ENCODE measurements at places on chromosomes 13 and 19.

DNA sequence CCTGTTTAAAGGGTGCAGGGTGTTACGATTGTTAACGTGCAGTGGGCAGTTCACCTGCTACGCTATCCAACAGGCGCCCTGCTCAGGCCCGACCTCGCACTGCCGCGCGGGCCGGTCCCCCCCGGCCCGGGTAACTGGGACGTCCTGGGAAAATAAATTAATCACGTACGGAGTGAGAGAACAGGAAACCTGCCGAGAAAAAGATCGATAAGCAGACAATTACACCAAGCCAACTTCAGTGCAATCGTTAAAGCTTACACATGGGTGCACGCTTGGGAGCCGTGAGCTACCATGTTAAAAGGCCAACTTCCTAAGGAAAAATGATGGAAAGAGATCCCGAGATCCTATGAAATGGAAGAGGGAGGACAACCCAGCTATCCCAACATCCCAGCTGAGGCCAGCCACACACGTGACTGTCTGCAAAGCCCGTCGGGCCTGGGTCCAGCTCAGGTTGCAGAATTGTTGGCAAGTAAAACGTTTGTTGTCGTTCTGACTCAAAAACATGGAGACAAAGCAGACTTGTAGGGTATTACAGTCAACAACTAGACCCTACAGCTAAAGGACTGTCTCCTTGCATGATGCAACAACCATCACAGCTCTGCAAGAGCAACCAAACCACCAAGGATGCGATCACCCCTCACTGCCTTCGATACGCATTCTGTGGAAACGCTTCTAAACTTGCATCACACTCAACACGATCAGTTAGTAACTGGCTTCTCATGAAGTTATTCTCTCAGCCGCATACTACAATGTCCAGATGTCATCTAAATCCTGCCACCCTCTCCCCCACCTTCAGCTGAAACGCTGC is 741 bp upstream of the TUBGCP3 start:
- peak; percentile 77 for DNase-seq

DNA sequence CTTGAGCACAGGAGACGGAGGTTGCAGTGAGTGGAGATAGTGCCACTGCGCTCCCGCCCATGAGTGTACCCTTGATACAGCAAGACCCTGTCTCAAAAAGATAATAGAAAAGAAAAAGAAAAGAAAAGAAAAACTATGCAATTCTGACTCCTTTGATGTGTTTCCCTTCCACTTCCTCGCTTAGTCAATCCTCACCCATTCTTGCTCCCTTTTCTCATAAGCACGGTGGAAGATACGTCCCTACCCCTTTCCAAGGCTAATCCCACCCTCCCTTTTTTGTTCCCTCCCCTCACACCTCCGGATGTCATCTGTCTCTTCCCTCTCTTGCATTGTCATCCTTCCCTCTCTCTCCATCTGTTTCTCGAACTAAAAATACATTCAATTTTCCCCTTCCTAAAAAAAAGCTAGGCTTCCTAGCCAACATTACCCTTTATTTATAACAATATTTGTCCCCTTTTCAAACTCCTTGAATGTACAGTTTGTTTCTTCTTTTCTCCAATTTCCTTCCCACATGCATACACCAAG is 40.5 kb upstream of the ITM2B start:
- no peak for DNase-seq

DNA sequence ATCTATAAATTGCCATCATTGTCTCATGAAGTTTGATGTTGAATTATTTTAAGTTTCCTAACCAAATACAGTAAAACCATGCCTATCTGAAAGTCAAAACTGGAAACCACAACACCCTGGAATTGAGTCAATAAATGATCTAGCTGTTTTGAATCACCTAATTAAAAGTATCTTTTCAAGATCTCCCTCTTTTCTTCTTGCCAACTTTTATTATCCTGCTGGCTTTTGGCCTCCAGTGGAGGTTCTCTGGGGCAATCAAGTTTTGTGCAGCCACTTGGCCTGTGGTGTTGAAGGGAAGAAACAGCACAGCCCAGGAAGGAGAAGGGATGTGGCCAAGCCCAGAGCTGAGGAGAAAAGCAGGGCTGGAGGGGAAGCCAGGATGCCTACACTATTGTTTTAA is 255.4 kb downstream of the COG6 start:
- DNase-seq, result no peak

DNA sequence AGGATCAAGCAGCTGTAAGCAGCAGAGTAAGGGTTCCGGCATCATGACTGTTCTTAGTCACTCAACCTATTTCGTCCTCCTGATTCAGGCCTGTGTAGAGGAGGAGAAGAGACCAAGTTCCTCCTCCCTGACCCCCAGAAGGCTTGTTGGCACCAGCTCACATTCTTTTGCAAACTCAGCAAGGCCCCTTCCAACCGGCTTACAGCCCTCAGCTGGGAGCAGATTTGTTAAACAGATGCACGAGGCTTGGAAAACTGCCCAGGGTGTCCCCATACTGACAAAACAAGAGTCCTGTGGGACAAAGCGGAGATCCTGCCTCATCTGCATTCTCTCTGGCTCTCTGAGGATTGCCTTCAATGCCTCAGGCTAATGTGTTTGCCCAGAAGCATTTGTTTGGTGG is 113.2 kb upstream of the SOX21 start:
- DNase-seq, result peak; percentile 37

DNA sequence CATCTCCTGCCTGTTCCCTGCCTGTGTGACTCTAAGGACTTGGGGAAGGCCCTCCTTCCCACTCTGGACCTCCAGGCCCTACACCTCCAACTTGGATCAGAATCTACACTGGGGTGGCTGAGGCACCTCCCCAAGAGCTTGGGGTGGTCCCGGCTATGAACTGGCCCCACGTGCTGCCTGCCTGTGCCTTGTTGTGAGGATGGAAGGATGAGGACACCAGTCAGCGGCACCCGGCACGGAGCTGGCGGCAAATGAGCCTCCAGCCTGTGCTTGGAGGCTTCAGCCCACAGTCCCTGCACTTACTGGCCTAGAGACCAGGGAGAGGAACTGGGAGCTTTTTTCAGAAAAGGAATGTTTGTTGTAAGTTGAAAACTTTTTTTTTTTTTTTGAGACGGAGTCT is 8.5 kb downstream of the AKAP8 start:
- no peak for DNase-seq

All from NCI-H1105 treated with DMSO at 0.1 percent for 48 hours (cell line).